Amygdala (tissue), 56 donors: ENCODE measurements at places on chromosomes 6 and 20.

DNA sequence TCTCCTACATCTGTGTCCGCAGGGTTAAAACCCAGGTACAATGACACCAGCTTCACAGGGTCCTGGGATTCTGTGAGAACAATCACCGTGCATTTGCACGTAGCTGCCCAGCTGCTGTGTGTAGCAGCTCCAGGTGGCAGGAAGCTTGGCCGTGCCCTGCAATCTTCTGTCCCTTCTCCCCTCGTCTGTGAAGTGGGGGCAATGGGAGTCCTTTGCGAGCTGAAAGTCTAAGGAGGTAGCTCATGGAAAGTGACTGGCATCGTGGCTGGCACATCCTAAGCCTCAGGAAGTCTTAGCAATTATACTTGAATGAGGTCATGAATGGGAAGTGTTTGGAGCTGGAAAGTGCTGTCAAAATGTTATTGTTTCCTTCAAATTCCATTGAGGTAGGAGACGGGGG is 137.1 kb downstream of the SMOC2 start:
- no peak for DNase-seq

- DNase-seq: no peak
Measured at GRCh38 chr6:163651915-163652668, 237.6 kb downstream of the QKI start.

DNA sequence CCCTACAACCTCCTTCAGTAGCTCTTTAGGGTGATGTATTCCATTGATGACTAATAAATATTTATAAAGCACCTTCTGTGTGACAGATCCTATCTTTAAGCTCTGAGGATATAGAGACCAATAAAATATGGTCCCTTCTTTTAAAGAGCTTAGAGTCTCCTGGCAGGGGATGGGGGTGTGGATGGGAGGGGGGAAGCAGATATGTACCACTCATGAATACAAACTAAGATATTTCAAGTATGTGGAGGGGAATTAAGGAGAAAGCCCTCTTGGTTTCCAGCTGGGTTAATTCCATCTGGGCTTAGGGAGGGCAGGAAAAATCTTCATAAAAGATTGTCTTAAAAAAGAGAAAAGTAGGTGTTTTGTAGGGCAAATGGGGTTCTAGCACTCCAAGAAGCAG is 21.6 kb upstream of the FBXO9 start:
- no peak for DNase-seq

DNA sequence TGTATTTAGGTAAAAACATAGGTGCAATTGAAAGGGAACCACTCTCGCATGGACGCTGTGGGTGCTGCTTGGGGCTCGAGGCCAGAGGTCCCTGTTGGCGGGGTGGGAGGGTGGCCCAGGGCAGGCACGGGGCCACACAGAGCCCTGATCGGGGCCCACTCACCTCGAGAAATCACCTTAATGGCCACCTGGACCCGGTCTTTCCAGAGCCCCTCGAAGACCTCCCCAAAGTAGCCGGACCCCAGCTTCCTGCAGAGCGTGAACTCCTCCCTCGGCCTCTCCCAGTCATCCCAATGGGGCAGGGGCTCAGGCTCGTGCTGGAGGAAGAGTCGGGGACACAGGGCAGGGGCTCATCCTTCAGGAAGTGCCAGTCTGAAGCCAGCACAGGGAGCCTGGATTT is 3.8 kb downstream of the PTK6 start:
- DNase-seq: no peak

DNA sequence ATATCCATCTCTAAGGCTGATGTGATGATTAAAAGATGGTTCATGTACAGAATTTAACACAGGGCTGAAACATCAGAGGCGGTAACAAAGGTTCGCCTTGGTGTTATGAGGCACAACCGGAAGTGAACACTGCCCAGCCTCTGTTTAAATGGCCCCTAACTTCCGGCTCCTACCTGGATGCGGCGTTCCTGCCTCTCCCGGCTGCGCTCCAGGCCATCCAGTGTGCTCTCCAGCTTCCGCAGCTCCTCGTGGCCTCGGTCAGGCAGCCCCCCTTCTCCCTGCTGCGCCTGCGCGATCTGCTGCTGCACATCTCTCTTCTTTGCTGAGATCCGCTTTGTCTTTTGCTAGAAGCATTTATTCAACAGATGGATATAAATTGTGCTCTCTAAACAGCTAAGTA is 195.3 kb downstream of the SYNE1 start:
- DNase-seq: no peak

DNA sequence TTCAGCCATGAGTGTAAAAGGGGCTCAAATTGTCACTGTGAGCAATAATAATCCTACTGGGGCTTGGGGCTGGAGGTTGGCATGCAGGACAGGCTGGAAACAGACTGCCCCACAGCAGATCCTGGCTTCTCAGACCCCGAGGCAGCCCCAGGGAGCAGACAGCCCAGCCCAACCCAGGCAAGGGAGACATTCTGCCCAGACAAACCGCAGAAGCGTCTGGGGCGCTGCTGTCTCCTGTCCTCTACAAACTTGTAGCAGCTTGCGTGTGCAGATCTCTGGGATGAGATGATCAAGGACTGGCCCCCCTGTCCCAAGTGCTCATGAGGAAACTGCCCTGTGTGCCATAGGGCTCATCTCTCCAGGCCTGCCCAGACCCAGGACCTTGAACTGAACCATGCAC is 84.6 kb downstream of the MAFB start:
- DNase-seq: no peak

DNA sequence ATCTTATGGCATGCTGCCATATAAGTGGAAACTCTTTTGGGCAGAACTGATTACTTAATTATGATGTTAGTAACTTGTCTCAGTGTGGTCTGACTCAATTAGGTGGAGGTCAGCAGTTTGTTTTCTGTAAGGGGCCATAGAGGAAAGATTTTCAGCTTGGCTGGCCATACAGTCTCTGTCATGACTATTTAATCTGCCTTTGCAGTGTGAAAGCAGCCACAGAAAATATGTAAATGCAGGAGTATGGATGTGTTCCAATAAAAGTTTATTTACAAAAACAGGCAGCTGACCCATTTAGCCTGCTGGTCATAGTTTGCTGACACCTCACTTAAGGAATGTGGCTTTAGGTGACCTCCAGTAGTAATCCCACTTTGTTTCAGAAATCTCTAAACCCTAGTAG is 700.7 kb downstream of the EPM2A start:
- DNase-seq: no peak
